ENCODE measurements at places on chromosomes 7 and 10. TPM values are rescaled to one million over a fixed set of nuclear protein-coding genes. Genes with fewer than 3 reads are reported as not detected.

Gene FBXO24
- 4.3 TPM for total RNA-seq

Gene FXYD4
- not detected for total RNA-seq

Gene SEMA4G
- 15.3 TPM for total RNA-seq

Gene MAD1L1
- 60.4 TPM for total RNA-seq

Gene CACNB2
- total RNA-seq: 3.6 TPM

Gene NEUROG3
- total RNA-seq: not detected

Gene UCN3
- total RNA-seq: not detected

Gene VIPR2
- 0.34 TPM for total RNA-seq

Gene CPXM2
- 3.8 TPM for total RNA-seq

Gene SIRT1
- total RNA-seq: 20.8 TPM

Gene GNGT1
- not detected for total RNA-seq

Gene CALML5
- total RNA-seq: 5,238 TPM

Gene EIF5AL1
- total RNA-seq: 0.08 TPM

Gene HSPA12A
- 9.6 TPM for total RNA-seq

Gene ANKRD61
- total RNA-seq: not detected

Gene FOXP2
- total RNA-seq: 18.2 TPM

Gene CYP3A7
- total RNA-seq: 0.65 TPM

Gene BBIP1
- total RNA-seq: 8.2 TPM

Gene TAS2R5
- total RNA-seq: 1.8 TPM

Gene UNCX
- total RNA-seq: not detected

Gene FAM25C
- total RNA-seq: 350 TPM

Gene ACBD7
- total RNA-seq: not detected

Gene TMEM229A
- not detected for total RNA-seq

Gene CYTH3
- total RNA-seq: 108 TPM

Gene NYAP1
- 1.7 TPM for total RNA-seq

Gene HOGA1
- total RNA-seq: 3.6 TPM

Gene TCERG1L
- total RNA-seq: 0.76 TPM

Gene NPC1L1
- 0.10 TPM for total RNA-seq

Gene MYL10
- not detected for total RNA-seq

Gene ADCY1
- total RNA-seq: 0.30 TPM

Gene INMT
- 1.7 TPM for total RNA-seq

Gene HOXA6
- total RNA-seq: 11.5 TPM

Gene GSTO1
- 46.4 TPM for total RNA-seq

Gene PTPRZ1
- 49.8 TPM for total RNA-seq

Gene MMD2
- not detected for total RNA-seq

Data from lower leg skin (tissue), 4 donors.